ENCODE measurements at places on chromosomes 5 and 9.
A peak's percentile ranks its signal among the peaks of the same experiment; 100 is the strongest.

- no peak for DNase-seq
These were observed 115.1 kb downstream of the CDC42SE2 start for GRCh38 chr5:131378721-131379541.

DNA sequence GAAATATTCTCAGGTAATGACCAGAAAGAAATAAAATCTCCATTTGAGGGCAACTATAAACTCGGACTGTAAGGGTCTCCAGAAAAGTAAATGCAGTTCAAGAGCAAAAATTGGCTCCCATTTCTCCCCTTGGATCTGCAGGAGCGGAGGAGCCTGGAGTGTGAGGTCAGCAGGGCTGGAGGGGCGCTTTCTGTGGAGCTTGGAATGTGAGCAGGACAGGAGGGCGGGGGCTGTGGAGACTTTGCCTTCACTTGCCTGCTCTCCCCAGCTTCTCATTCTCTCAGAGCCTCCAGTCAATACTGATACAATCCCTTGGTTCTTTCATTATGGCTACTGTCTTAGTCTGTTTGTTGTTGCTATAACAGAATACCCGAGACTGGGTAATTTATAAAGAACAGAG, 162.8 kb upstream of the ANKH start:
- no peak for DNase-seq

DNA sequence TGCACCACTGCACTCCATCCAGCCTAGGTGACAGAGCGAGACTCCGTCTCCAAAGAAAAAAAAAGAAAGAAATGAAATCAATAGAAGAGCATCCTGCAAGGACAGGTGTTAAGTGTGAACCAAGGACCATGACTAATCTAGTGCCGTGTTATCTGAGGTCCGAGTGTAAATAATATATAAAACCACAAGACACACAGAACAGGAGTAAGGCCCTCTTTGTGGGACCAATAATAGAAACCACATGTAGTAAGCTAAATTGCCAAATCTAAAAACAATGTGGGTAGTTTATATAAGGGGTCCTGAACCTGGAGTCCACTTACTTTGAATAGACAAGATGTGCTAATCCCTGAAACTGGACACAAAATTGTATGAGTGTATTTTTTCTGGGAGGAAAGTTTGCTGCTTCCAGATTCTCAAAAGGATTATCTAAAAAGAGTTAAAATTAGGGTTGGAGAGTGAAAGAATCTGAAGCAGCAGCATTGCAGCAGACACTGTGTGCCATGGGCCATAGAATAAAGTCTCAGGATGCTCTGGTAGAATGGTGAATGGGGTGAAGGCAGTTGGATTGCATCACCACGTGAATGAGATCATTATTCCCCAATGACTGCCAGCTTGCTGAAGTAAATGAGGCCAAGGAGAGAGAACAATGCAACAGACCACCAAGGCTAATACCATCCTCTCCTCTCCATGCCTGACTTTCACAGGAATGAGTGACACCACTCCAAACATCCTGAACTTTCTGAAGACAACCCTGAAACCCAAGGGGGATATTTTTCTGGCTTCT, 222.7 kb downstream of the DCP2 start:
- DNase-seq: no peak

GRCh38 chr5:38134810-38135209, 123.5 kb upstream of the EGFLAM start:
- DNase-seq: no peak

DNA sequence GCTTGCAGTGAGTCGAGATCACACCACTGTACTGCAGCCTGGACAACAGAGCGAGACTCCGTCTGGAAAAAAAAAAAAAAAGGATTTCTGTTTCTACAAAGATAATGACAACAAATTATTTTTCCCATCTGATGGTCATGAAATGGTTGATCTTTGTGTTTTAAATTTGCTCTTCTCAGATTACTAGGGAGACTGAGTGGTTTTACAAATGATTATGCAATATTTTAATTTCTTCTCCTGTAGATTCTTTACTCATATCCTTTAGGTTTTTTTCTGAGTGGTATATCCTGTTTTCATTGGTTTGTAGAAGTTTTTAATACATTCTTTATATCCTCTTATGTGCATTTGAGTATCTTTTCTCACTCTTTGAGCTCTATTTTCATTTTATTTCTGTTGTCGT, 20.6 kb upstream of the AUH start:
- DNase-seq: no peak

GRCh38 chr9:92424340-92424739, at the start of gene OMD:
Gene OMD (minus strand): TSS chr9:92424471. CDS start chr9:92417558, 6,913 bp downstream.
- DNase-seq: no peak

DNA sequence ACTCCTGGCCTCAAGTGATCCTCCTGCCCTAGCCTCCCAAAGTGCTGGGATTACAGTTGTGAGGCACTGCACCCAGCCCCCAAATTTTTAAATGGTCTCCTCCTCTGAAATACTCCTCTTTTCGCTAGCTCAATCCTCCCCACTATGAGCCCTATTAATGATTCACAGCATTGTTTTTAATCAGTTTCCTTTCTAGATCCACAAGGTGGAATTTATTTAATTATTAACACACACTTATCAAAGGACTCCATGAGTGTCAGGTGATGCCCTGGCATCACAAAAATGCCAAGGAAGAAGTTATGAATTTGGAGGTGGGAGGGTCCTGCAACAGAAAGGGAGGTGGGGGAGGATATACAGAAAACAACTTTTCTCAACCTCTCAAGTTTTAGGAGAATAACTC, 806.5 kb downstream of the PRELID2 start:
- DNase-seq: no peak

- no peak for DNase-seq
These were observed 142.7 kb downstream of the MLLT3 start for GRCh38 chr9:20479419-20480155.

GRCh38 chr9:123928533-123929176, 1.3 kb downstream of the DENND1A start:
- no peak for DNase-seq

GRCh38 chr5:146717951-146718350, 160.6 kb downstream of the PPP2R2B start:
- no peak for DNase-seq

DNA sequence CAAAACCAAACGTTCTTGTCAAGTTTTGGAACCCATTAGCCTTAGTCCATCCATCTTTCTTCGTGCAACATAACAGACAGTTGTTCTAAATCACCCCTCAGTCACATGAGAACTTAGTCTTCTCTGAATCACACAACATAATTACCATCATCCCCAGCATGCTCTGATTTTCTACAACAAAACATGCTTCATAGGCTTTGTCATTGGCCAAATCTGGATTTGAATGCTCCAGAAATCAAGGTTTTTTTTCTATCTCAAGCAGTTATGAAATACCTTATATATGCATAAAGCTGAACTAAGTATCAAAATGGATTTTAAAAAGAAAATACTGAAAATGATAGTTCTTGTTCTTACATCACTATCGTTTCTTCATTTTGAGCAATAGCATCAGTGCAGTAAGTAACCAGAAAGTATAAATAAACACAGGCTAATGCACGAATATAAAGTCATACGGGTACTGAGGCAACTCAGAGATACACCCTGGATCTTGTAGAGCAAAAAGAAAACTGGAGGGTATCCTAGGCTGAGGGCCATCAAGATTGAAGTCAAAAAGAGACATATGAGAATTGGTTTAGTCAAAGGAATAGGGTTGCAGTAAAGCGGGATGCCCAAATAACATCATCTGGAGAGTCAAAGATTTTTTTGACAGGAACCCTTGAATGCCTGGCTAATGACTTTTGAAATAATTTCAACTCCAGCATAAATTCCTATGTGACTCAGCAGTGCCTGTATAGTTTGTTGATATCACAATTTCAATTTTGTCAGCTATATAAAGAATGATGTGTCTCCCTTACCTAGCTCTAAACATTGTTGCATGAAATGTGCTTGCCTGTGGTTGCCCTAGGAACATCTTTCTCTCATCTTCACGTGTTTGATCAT, 164.7 kb downstream of the ADAMTSL1 start:
- DNase-seq: no peak

- DNase-seq: no peak
These were observed 4.7 kb downstream of the MRPL36 start for GRCh38 chr5:1794901-1795290.

- peak; percentile 28 for DNase-seq
These were observed at the start of gene DOCK8 for GRCh38 chr9:214648-215493. Gene DOCK8 (plus strand): TSS chr9:214865. CDS start chr9:214977, 112 bp downstream.

GRCh38 chr5:117788596-117788995, 1199.8 kb downstream of the DTWD2 start:
- DNase-seq: no peak

GRCh38 chr9:120830151-120830550, 12.6 kb downstream of the PSMD5 start:
- no peak for DNase-seq

DNA sequence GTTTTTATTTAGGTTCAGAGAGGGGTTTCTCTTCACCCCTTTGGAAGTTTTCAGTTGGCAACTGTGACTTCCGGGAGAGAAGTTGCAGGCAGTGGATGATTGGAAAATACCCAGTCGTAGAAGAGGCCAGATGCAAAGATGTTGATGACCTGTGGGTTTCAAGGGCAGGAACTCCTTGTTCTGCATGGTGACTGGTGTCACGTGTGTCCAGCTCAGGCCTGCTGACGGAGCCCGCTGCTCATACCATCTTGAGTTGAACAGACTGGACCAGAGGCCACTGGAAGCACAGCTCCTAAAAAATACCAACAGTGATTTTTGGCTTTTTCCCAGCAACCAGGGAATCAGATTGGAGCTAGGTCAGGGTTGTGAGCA, 243.9 kb upstream of the KLF4 start:
- DNase-seq: no peak

DNA sequence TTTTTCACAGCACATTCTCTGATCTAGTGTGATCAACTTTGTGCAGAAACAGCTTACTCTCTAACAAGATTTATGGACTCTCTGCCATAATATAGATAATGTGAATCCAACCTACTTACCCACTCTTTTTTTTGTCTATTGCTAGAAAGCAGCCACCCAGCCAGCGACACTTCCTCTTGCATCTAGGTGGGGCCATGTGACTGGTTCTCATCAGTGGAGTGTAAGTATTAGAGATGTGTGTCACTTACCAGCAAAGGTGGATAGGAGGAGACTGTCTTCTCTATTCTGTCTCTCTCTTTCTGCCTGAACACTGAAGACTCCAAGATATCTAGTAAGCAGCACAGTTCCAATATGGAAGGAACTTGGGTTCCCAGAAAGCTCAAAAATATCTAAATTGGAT, 174.8 kb downstream of the MCTP1 start:
- no peak for DNase-seq

DNA sequence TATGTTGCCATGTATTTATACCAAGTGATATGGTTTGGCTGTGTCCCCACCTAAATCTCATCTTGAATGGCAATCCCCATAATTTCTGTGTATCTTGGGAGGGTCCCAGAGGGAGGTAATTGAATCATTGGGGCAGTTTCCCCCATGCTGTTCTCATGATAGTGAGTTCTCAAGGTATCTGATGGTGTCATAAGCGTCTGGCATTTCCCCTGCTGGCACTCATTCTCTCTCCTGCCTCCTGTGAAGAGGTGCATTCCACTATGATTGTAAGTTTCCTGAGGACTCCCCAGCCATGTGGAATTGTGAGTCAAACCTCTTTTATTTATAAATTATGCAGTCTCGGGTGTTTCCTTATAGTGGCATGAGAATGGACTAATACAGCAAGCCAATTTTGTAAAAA, 140.8 kb upstream of the ADAMTSL1 start:
- DNase-seq: no peak

GRCh38 chr5:16596581-16596940, 20.2 kb downstream of the RETREG1 start:
- no peak for DNase-seq

DNA sequence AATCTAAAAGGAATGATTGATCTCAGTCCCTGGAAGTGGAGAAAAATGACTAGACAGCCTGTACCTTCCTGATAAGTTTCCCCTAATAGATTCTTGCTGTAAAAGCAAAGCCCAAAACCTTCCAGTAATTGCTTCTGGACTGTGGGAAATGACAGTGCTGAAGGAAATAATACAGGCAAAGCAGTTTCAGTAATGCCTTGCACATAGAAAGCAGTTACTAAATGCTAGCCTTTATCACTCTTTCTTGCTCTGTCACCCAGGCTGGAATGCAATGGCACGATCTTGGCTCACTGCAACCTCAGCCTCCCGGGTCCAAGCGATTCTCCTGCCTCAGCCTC, 50.3 kb downstream of the MAP1B start:
- no peak for DNase-seq

DNA sequence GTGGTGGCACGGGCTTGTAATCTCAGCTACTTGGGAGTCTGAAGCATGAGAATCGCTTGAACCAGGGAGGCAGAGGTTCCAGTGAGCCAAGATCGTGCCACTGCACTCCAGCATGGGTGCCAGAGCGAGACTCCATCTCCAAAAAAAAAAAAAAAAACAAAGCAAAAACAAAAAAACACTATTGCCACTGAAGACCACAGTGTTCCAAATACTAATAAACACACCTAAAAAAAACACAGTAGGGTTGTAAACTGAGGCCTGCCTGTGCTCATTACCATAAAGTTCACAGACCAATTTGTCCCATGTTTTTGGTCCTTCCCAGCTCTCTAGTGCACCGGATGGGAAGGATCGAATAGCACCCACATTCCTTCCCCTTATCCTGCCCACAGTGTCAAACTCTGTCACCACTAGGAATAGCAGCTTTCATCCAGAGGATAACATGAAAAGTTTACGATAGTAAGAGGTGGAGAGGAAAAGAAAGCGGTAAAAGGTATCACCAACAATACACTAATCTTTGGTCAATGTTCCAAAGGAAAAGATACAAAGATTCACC, 49.2 kb downstream of the MYO10 start:
- no peak for DNase-seq

DNA sequence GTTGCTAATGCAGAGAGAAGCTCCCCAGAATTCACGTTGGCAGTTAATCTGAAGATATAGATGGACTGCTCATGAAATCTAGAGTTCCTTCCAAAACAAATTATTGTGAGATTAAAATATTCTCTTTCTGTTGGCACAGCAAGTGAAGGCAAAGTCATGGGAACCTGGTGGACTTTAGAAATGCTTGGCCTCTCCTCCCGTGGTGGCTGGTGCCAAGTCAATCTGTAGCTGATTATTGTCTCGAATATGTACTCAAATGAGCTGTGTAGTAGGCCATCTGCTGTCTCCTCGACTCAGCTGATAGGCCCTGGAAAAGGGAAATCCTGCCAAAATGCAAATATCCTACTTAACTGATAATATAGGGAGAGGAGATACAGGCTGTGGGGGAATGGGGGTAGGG, 69.3 kb downstream of the DAPK1 start:
- DNase-seq: no peak

DNA sequence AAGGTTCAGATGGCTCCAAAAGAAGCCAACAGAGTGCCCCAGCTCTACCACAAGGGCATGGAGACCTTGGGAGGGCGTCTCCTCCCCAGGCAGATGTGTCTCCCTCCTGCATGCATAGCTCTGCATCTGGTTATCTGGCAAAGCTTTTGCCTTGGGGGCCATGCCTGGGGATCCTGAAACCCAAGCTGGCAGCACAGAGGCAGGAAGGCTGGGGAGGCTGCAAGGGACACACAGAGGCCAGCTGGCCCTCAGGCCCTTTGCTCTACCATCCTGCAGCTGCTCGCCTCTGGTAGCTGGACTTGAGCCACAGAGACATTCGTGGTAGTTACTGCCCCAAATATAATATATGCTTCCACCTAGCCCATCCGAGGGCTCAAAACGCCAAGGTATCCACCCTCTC, 3.9 kb downstream of the SEPTIN8 start:
- DNase-seq: no peak
